Karpas-422 (cell line): ENCODE measurements at places on chromosomes 7 and 10. TPM values are rescaled to one million over a fixed set of nuclear protein-coding genes. Genes with fewer than 3 reads are reported as not detected.
A peak's percentile ranks its signal among the peaks of the same experiment; 100 is the strongest.

DNA sequence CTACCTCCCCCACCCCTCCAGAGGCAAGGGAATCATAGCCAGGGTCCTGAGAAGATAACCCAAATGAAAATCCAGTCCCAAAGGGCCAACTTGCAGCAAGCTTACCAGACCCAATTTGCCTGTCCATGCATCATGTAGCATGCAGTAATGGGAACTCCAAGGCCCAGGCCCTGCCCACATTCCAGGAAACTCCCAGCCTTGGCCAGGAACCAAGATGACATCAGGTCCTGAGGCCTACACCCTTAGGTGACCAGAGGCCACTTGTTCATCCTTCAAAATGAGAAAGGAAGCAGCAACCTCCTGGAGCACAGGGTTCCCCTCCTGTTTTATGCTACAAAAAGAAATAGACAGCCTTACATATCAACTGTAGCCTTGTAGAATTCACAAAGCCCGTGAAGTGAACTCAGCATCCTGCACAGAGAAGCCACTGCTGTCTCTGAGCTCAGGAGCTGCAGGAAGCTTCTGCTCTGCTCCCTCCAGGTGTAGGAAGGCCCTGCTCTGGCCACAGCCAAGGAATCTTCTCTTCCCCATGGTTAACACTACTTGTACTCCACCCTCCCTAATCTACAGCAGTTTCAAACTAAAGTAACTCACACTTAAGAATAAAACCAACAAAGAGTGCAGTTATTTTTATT is 30.3 kb upstream of the GRB10 start:
- DNase-seq: no peak

GRCh38 chr7:132618271-132618955 is 42.1 kb upstream of the PLXNA4 start:
- no peak for DNase-seq

- DNase-seq: no peak
Measured at GRCh38 chr7:28356619-28357018, 55.7 kb upstream of the CREB5 start.

The OR13A1 gene
- 3.2 and 9.7 TPM in 2 replicates for total RNA-seq

The C10orf143 gene
- total RNA-seq: 0.75 and 3.9 TPM in 2 replicates

DNA sequence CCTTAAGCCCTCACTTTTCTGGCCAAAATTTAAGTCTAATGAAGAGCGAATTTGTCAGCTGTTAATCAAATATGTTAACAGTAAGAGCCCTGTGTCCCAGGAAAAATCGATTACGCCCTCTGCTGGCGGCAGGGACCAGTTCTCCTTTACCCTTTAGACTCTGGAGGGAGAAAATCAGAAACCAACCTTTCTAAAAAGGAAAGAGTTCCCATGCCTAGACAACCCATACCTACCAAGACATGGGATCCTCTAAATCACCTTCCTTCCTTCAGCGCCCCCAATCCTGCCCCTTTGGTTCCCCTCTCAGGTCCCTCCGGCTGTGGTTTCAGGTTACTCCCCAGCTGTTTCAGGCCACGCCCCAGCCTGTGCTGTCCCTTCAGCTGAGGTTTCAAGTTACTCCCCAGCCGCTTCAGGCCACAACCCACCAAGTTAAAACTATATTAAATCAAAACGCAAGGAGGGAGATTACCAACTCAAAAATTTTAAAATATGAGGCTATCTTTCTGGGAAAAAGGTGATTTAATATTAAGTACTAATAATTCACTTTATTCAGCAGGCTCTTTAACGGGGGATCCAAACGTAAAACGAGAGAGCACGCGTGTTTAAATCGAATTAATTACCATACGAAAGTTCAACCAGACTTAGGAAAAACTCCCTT is 1.4 kb upstream of the AKR1B15 start:
- DNase-seq: peak; percentile 78

DNA sequence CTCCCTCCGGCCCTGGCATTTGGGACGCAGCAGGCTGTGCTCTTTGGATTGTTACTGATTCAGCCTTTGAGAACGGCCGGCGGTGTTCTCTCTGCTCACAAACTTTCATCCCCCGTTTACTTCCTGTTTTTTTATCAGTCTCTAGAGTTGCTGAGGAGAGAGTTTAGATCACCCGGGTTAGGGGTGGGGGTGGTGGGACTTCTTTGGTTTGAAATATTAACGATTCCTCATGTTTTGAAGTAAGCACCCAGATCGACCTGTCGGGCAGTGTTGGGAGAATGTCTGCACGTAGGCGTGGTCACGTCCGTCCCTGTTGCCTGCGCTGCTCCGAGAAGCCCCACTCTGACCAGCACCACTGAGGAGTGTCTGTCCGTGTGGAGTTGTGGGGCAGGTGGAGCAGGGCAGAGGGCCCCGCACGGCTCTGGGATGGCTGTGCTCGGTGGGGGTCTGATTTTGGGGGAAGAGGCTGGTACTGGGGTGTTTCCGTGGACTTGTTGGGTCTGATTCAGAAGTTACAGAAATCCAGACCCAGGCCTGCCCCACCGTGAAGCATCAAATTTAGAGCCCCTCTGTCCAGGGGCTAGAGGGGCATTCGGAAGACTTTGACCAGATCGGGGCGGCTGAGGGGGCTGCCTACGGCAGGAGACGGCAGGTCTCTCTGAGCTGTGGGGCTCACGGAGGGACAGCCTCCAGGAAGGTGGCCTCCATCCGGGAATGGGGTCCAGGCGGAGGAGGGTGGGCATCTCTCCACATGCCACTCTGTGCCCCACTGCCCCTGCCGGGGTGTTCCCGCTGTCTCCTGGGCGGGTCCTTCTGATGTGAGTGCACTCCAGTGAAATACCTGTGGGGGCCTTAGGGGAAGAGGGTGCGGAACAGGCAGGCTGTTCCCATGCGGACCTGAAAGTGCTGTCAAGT is 7.4 kb downstream of the INPP5A start:
- peak; percentile 57 for DNase-seq

DNA sequence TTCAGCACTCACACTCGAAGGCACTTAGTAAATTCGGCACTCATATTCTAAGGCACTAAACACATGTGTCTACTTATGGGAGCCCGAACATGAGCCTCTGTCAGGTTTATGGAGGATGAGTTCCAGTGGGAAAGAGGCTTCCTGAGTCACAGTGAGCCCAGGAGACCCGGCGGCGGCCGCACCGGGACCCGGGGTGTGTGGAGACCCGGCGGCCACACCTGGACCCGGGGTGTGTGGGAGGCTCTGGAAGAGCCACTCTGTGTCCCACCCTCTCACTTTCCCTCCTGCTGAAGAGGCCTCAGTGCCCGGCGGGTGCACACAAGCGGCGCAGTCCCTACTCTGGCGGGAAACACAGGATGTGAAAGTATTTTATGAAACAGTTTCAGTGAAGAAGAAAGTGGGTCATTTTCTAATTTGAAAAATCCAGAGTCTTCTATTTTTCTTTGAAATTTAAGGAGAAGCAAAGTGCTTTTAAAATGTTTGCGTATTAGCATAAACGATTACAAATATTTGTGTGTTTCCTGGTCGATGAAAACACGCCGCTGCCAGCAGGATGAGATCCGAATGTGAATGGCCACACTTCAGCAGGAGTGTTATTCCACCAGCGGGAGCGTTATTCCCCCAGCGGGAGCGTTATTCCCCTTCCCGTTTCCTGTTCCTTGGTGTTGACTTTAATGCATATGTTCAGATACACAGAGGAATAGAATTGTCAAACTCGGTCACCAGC is 625.1 kb downstream of the DNAJB6 start:
- no peak for DNase-seq

The BAIAP2L1 gene
- not detected in 2 replicates for total RNA-seq

The FAM237B gene
- not detected in 2 replicates for total RNA-seq

The EN2 gene
- total RNA-seq: not detected in 2 replicates

The MACC1 gene
- 30.4 and 49.9 TPM in 2 replicates for total RNA-seq

DNA sequence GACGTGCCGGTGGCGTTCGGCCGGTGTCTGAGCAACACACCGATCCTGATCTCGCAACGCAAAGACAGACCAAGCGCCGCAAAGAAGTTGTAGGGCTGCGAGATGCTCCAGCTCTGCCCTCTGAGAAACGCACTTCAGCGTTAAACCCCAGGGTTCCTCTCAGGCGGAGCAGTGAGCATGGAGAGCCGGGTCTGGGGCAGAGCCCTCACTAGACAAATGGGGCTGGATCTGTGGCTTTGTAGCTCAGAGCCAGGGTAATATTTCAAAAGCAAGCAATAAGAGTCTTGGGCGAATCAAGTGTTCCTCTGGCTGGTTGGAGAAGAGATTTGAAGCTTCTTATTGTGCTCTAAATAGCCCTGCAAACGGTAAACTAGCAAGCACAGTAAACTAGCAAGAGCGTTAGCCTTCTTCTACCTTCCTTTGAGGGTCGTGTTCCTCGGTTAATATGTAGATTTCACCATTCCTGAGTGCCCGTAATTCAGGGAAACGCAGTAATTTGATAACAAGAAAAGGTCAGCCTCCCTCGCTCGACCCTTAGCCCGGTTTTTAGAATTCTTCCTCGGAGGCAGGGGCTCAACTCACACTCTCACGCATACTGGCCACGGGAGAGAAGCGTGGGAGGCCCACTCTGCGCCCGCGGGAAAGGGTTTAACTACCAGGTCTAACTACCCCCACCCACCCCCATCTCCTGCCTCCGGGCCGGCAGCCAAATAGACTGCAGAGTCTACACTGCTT is 6.7 kb downstream of the SKAP2 start:
- peak; percentile 44 for DNase-seq

The NEBL gene
- total RNA-seq: not detected in 2 replicates

The ADAM22 gene
- 2.2 and 6.1 TPM in 2 replicates for total RNA-seq

The STOX1 gene
- 15.9 and 19.8 TPM in 2 replicates for total RNA-seq

DNA sequence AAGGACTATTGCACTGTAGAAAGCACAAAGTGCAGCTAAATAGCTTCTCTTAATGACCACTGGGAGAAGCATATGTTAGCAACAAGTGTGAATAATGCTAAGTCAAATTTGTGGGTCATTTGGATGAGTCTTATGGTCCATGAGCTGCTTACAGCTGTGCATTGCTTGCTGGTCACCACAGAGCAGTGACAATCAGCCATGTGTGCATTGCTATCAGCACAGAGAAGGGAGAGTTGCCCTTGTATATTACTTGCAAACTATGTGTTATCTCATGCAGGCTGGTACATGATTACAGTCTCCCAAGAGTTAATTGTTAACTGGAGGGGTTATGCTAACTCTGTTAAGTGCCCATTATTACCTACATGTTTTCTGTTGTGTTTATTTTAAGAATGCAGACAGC is 25.7 kb downstream of the MRPS33 start:
- no peak for DNase-seq

DNA sequence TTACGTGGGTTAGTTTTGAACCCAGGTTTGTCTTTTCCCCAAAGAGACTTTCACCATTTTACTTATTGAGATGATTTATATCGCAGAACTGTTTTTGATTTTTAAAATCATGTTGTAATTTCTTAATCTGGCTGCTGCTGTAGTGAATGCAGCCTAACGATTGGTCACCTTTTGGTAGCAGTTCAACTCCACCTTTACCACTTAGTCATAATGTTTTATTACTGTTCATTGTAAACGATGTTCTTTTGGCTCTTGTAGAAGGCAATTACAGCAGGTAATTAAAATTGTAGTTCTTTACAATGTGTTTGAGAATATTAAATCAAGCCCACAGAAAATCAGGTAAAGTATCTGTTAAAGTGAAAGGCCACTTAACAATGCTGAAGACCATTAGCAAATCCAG is 531.1 kb downstream of the SDK1 start:
- no peak for DNase-seq

The ANKRD2 gene
- total RNA-seq: not detected in 2 replicates

The ANXA8 gene
- total RNA-seq: not detected in 2 replicates

The TRA2A gene
- 34.3 and 34.5 TPM in 2 replicates for total RNA-seq

- DNase-seq: no peak
Measured at GRCh38 chr10:45471531-45472310, 97.7 kb downstream of the ALOX5 start.

GRCh38 chr7:101746314-101746713 is 71.1 kb upstream of the CUX1 start:
- peak; percentile 65 for DNase-seq

DNA sequence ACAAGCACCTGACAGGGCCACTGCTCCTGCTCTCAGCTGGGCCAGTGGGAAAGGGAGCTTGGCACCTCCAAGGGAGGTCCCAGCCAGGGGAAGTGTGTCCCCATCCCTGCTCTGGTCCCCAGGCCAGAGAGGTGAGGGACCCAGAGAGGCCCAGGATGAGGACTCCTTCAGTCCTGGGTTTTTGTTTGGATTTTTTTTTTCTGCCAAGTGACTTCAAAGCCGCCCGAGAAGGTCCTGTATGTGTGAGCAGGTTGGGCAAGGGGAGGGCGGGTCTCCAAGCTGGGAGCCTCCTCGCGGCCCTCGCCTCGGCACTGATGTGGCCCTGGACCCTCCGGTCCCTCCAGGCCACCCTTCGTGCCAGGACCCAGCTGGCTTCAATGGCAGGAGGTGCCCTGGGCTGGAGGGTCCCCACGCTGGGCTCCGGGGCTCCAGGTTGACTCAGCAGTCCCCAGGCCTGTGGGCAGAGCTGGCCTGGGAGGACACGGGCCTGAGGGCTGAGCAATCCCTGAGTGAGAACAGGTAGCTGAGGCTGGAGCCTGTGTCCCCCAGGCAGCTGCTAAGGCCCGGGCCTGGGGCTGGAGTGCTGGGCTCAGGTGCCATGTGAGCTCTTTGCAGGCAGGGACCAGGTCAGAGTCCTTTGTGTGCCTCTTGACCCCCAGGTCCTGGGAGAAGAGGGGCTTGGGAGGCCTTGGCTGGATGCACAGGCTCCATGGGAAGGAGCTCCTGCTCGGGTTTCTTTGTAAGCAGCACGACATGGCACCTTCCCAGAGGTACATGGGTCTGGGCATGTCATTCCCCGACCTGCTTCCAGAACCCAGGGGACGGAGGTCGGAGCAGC is 140.6 kb downstream of the FAM53B start:
- peak; percentile 53 for DNase-seq

GRCh38 chr10:102118867-102119266 is 1.3 kb downstream of the LDB1 start:
- peak; percentile 67 for DNase-seq

DNA sequence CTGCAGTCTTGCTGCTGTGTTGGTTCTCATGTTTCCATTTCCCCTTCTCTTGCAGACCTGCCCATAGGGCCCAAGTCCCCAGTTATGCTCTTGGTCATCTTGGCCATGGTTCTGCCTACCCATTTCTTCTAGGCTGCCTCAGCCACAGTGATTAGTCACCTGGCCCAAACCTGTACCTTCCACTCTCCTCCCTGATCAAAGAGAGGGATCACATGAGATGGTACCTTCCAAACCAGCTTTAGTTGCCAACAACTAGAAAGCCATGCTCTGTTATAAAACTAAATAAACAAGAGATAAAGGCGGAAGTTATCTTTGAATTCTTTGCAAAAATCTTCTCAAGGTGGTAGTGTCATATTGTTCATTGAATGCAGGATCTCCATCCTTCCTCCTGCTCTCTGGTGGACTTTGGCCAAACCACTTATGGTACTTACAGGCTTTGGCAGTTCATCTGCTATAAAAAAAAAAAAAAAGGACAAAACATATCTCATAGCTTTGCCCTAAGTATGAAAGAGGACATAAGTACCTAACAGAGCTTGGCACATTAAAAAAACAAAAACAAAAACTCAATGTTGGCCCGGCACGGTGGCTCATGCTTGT is 25.8 kb downstream of the TACC2 start:
- no peak for DNase-seq

The SPDYE18 gene
- total RNA-seq: not detected in 2 replicates

DNA sequence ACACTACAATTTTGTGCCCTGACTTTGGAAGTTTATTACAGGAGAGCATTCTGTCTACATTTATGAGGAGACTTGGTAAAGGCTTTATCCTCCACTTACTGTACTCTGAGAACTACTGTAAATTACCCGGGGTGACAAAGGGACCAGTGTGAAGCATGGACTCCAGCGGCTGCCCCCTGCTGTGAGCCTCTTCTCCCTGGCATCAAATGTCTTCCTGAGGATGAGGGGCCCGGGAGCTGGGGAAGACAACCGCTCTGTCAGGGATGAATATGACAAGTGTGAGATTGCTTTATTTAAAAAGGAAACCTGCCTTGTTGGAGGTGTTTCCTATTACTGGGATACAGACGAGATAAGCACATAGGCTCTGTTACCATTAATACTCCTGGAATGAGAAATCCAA is 714.8 kb downstream of the CCSER2 start:
- no peak for DNase-seq

GRCh38 chr10:49313501-49314070 is 14.6 kb downstream of the C10orf71 start:
- no peak for DNase-seq
